Jurkat, Clone E6-1 (cell line): ENCODE measurements at places on chromosomes 6 and 20.
A peak's percentile ranks its signal among the peaks of the same experiment; 100 is the strongest.

GRCh38 chr6:46918806-46919205, 2.9 kb downstream of the ADGRF5 start:
- DNase-seq = no peak

GRCh38 chr20:46365487-46366220, 40.8 kb downstream of the ELMO2 start:
- peak; percentile 28 for DNase-seq

DNA sequence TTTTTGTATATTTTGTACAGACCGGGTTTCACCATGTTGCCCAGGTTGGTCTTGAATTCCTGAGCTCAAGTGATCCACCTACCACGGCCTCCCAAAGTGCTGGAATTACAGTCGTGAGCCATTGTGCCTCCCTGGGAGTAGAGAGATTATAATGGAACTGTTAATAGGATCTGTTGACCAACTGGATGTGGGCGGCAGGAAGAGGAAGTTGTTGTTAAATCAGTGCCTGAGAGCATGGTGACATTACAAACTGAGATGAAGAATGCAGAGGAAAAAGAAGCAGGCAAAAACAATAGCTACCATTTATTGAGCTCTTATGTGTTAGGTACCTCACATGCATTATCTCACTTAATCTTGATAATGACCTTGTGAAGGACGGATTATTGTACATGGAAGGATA, 9.2 kb upstream of the L3MBTL3 start:
- no peak for DNase-seq

DNA sequence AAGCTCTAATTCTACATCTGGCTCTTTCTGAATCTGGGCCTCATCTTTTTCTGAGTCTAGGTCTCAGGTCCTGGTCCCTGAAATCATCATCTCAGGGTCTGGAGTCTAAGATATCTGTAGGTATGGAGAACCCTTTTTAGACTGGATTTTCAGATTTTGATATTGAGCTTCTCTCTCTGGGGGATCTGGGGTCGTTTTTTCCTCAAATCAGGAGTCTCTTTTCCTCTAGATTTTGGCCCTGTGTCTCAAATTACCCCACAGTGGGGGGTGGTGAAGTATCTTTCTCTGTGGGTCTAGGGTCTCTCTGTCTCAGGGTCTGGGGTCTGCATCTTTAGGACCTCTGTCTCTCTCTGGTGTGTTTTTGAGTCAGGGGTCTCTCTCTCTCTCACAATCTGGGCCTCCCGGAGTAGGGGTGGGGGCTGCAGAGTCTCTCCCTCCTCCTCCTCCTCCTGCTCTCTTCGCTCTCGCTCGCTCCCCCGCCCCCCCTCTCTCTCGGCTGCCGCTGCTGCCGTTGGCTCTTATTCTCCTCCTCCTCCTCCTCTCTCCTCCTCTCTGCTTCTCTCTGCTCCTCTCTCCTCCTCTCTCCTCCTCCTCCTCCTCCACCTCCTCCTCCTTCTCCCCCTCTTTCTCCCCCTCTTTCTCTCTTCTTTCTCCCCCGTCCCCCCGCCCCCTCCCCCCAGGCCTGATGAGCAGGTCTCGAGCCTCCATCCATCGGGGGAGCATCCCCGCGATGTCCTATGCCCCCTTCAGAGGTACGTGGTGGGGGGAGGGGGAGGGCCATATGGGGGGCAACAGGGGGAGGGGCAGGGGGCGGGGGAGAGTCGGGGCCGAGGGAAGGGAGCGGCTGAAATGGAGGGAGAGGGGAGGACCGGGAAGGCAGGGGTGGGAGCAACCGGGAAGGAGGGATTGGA, at the start of gene SYNGAP1:
Gene SYNGAP1, plus strand, starts transcription at position 486 of the 911 bp plus-strand sequence. Its CDS starts 200 bp downstream, at position 686.
- DNase-seq = peak; percentile 51

GRCh38 chr20:53948383-53949318, 121.7 kb downstream of the BCAS1 start:
- DNase-seq = no peak

GRCh38 chr20:59788811-59789397, 144.5 kb downstream of the SYCP2 start:
- DNase-seq = no peak
